ENCODE measurements at places on chromosomes 16 and 17. TPM values are rescaled to one million over a fixed set of nuclear protein-coding genes. Genes with fewer than 3 reads are reported as not detected.

GRCh38 chr17:65092262-65092661 is 35.7 kb upstream of the GNA13 start:
- no peak for DNase-seq

Gene C1QTNF8
- 0.15 TPM for total RNA-seq

Gene LGALS9
- total RNA-seq: 26.0 TPM

DNA sequence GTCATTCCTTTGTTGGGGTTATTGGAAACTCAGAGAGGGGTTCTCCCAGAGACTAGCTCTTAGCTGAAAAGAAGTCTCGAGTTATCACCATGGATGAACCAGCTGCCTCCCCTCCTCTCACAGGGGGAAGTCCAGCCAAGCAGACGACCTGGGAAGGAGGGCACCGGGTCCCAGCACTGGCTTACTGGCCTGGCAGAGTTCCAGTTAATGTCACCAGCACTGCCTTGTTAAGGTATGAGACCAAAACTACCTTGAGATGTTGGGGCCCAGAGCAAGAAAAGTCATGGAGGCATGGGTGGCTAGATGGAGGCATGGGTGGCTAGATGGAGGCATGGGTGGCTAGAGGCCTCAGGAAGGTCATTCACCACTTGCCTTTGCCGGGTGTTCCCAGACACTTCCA is 72.4 kb downstream of the WIPI1 start:
- DNase-seq: no peak

- DNase-seq: no peak
Measured at GRCh38 chr17:77774182-77774581, 184.3 kb upstream of the TNRC6C start.

- no peak for DNase-seq
Measured at GRCh38 chr16:34648-34987, 18.8 kb downstream of the POLR3K start.

Gene DNASE1L2
- 0.40 TPM for total RNA-seq

Gene CFAP97D1
- 0.28 TPM for total RNA-seq

Gene CD300H
- not detected for total RNA-seq

Gene CCDC154
- 1.2 TPM for total RNA-seq

DNA sequence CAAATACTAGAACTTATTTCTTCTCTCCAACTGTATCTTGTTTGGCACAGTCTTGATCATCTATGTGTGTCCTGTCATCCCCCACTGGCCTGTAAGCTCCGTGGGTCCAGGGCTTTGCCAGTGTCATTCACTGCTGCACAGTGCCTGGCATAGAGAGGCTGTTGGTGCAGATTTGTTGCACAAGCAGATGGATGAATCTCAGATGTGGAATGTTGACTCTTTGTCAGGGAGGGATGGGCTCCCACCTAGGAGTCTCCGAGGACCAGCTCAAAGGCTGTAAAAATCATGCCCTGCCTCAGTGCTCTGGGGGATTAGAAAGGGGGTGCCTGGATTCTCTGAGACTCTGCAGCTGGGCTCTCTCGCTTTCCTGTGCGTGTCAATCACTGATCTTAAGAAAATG is 60.6 kb downstream of the RAB11FIP4 start:
- DNase-seq: no peak

Gene C17orf100
- 0.47 TPM for total RNA-seq

DNA sequence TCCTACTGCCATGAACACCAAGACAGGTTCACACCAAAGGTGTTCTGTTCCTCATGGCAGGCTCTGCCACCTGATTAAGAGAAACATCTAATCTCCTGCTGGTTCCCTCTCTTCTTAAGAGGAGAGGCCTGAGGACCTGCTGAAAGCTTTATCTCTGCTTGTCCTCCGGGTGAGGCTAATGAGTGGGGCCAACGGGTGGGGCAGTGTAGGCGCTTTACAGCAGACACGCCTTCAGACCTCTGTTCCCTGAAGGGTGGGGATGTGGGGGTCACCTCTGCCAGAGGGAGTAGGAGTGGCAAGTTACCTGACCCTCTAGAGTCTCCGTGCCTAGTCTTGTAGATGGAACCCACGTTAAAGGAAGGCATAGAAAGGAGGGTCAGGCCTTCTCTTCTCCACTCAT is 4.2 kb upstream of the MRM1 start:
- DNase-seq: no peak

DNA sequence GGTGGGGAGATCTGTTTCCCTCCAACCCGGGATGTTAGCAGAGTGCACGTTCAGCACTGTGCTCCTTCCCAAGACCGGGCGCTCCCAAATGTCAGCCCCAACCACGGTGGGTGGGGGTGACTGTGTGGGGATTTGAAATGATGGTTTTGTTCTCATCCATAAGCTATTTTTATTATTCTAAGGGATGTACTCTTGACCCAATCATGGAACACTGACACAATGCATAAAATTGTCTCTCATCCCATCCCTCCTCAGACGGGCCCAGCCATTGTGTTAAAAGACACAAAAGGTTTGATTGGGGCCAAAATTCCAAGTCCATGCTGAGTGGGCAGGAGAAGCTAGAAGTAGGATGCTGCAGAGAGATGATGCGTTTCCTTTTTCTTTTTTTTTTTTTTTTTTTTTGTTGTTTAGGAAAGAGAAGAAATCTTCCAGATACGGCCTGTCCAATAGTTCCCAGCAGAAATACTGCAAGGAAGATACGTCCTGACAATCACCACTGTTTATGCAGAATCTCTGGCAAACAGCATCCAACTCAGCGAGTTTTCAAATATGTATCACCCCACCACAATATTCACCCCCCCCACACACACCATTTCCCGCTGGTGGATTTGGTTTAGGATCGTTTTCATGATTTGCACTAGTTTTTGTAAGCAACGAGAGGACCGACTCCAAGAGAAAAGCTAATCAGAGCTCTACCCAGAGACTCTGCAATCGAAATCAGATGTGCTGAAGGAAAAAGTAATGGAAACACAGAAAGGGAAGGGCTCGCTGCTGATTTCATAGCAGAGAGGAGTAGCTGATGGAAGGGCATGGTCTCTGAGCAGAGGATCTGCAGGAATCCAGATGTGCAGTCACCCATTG is 163.5 kb upstream of the DYNLRB2 start:
- DNase-seq: no peak

Gene HOXB7
- total RNA-seq: 0.68 TPM

Gene SDR42E1
- total RNA-seq: 3.4 TPM

DNA sequence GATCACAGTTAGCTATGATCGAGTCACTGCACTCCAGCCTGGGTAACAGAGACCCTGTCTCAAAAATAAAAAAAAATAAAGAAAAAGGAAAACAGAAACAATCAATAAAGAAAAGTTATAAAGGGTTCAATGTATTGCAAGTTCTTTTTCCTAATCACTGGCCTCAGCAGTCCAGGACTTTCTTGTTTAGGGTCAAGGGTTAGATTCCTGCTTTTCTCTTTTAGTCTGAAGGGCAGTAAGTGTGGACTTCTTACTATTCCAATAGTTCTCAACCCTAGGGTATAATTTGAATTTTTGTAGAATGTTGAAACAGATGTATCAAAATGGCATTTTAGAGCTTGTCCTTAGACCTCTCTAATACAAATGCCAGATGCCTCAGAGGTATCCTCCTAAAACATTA is 27.3 kb downstream of the SMYD4 start:
- no peak for DNase-seq

- no peak for DNase-seq
Measured at GRCh38 chr17:58007781-58008706, 998 bp upstream of the SRSF1 start.

DNA sequence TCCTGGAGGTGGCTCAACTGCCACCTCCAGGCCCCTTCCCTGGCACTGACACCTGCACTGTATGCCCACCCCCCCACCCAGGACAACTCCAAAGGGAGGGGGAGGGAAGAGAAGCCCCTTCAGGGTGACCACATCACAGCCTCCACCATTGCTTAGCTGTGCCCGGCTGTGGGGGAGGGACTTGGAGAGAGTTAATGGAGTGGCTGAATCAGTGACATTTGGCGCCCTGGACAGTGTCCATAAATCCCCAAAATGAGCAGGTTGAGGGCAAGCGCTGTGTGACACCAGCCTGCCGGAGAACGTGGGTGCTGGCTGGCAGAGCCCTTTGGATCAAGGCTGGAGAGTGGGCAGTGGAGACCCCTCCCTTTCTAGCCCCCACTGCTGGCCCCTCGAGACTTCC is 883 bp downstream of the USH1G start:
- no peak for DNase-seq

GRCh38 chr17:40602445-40603443 is 37.5 kb upstream of the CCR7 start:
- no peak for DNase-seq

DNA sequence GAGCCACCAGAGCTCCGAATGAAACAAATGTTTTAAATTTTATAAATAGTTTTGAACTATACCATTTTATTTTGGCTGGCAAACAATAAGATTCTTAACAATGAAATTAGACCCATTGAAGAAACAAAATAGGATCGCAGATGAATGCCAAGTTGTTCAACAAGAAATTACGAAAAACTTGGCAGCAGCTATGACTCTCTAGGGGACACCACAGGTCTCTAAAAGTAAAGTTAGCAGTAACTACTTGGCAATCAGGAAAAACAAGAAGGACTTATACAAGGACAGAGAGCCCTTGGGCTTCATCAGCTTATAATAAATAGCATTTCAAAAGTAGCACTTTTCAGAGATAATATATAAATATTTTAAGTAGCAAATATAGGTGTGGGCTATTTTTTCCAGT is 603.8 kb upstream of the PSMD7 start:
- DNase-seq: no peak

Gene ADORA2B
- total RNA-seq: 0.47 TPM

GRCh38 chr16:1413684-1414531 is 596 bp downstream of the UNKL start:
- DNase-seq: peak; percentile 51

- DNase-seq: peak; percentile 43
Measured at GRCh38 chr17:81189670-81190530, 23.9 kb upstream of the AATK start.

Gene LRRC75A
- 1.3 TPM for total RNA-seq

DNA sequence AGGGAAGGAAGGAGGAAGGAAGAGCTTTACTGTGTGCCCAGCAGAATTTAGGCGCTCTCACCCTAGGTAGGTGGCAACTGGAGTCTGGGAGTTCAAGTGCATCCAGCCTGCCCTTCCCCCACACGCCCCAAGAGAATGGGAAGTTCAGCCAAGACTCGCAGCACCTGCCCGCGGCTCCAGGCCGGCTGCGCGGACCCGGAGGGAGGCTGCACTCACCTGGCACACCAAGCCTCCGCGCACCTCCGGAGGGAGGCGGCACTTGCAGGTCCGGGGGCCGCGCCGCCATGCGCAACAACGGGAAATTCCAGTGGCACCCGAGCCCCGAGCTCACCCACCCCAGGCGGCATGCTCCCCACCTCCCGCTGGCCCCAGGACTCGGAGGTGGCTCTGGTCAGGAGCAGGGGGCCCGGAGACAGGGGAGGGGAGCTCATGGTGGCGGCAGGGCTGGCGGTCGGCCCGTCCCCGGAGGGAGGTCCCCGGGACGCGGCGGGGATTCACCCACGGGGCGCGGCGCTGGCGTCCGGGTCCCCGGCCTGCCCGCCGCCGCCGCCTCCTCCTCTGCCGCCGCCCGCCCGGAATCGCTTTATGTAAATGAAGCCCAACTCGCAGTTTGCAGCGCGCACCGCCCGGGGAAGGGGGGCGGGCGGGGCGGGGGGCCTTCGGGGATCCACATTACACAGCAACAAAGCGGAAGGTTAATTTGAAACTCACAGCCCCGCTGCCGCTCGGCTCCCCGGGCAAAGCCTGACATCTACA is at the start of gene ZFHX3:
Gene ZFHX3, minus strand, starts transcription at position 593 of the 756 bp plus-strand sequence. CDS start 87,983 bp downstream, outside the sequence.
- DNase-seq: peak; percentile 90

DNA sequence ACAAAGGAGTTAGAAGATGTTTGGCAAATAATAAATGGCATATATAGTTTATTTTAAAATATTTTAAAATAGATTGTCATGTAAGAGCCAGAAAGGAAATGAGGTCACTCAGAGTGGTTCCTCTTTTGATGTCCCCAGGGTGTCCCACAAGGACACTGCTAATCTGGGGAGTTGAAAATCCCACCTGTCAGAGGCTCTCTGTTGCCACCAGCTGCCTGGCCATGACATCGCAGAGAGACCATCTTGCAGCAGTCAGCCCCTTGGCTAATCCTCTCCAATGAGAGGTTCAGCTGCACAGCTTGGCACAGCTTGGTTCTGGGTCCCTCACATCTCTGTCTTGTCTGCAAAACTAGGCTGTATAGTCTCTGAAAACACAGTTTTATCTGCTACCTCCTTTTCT is 11.0 kb upstream of the RBFOX1 start:
- DNase-seq: no peak

Gene SBK1
- 1.3 TPM for total RNA-seq

DNA sequence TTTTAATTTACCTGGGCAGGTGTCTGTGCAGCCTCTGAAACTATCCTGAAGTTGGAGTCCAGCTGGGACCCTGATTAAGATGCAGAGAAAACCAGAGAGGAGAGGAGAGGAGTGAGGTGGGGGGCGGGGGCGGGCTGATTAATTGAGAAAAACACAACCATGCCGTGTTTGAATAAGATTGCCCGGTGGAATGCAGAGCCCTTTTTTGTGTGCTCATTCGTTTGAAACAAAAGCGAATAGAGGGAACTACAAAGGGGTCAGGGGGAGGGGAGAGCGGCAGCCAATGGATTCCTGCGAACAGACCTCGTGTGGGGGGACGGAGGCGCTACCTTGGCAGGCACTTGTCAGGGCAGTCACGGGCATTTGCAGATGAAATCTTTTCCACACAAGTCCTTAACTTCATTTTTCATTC is 355.8 kb downstream of the SOX9 start:
- DNase-seq: no peak

Gene GAN
- total RNA-seq: 8.7 TPM

- DNase-seq: no peak
Measured at GRCh38 chr17:64319531-64319930, 56.5 kb upstream of the TEX2 start.

GRCh38 chr17:41972571-41973407 is 6.2 kb downstream of the CNP start:
- DNase-seq: peak; percentile 49

- no peak for DNase-seq
Measured at GRCh38 chr16:29687755-29688154, 8.8 kb downstream of the QPRT start.

DNA sequence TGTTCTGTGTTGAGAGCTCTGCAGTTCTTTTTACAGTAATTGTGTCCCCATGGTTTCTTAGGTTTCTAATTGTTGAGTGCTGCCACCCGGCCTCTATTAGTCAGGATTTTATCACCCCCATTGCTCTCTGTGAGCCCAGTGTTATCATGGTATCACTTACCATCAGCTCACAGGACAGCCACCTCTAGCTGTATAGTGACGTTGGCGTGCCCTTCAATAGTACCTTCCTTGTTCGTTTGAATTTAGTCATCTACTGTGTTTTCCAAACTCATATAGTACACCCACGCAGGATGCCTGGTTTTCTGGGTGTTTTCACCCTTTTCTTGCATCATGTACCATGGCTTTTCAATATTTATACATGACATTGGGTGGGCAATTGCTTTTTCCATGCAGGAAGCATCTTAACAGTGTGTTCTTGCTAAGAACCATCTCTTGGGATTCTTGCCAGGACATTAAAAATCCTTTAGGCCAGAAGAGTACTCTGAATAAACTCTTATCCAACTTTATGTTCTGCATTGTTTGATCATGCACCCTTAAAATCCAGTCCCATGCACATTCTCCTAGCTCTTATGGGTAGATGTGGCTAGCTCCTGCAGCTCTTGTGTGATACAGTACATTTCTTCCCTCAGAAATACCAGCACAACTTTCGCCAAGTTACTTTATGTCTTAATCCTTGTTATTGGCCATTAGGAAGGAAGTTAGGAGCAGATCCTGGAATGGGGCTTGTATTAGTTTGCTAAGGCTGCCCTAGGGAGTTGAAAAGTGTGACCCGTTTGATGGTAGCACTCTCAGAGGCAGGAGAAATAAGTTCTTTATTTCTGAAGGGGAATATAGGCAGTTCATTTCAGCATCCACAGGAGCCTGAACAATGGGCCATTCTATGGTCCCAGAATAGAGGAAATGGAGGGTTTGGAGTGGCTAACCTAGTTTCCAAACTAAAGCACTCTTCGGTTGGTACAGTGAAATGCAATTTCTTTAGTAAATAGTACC is 11.3 kb upstream of the ABCA10 start:
- DNase-seq: no peak
